ENCODE measurements at places on chromosomes 13 and 19. TPM values are rescaled to one million over a fixed set of nuclear protein-coding genes. Genes with fewer than 3 reads are reported as not detected.

- DNase-seq: no peak
These were observed 166.9 kb downstream of the DLEU7 start for GRCh38 chr13:50676602-50677001.

GRCh38 chr13:102597029-102597961 lies 509 bp downstream of the TPP2 start:
- peak; percentile 34 for DNase-seq

- DNase-seq: no peak
These were observed 186.9 kb upstream of the UBL3 start for GRCh38 chr13:30037306-30037705.

Gene NOTCH3
- total RNA-seq: 12.2 TPM

Gene SPTBN4
- total RNA-seq: 0.15 TPM

Data from left colon (tissue), 2 donors.